AML-193 (cell line): ENCODE measurements at places on chromosomes 2 and 18.
A peak's percentile ranks its signal among the peaks of the same experiment; 100 is the strongest.

GRCh38 chr2:19111354-19111753, 247.1 kb downstream of the OSR1 start:
- DNase-seq: no peak

GRCh38 chr2:237669628-237670392, 42.4 kb downstream of the LRRFIP1 start:
- DNase-seq: no peak

- DNase-seq: no peak
Observed at GRCh38 chr2:208363485-208363884, 43.1 kb upstream of the PTH2R start.

DNA sequence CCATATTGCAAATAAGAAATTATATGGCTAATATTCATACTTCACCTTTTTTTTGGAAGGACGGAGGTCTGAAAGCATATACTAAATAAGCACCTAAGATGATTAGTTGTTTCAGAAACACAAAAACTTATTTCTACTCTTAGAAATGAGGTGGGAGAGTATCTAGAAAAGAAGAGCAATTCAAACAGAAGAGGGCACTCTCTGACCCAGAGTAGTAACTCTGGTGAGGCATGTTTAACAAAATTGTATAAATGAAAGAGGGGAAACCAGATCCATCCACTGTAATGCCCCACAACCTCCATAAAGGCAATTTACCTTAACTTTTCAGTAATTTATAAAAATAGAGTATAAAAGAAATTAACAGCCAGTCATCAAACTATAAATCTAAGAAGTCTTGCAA, 669.6 kb upstream of the VRK2 start:
- peak; percentile 63 for DNase-seq

DNA sequence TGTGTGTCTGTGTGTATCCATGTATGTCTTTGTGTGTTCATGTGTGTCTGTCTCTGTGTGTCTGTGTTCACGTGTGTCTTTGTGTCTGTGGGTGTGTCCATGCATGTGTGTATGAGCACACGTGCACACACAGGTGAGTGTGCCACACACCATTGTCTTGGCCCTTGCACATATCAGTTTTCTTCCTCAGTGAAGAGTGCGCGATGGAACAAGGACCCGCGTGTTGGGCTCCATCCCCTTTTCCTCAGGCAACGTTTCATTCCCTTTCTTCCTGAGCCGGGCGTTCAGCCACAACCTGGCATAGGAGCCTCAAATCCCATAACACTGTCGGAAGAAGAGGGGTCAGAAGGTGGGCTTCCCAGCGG, 74.3 kb downstream of the PTGR3 start:
- DNase-seq: no peak

GRCh38 chr2:187058198-187058597, 209.2 kb upstream of the ZSWIM2 start:
- no peak for DNase-seq

DNA sequence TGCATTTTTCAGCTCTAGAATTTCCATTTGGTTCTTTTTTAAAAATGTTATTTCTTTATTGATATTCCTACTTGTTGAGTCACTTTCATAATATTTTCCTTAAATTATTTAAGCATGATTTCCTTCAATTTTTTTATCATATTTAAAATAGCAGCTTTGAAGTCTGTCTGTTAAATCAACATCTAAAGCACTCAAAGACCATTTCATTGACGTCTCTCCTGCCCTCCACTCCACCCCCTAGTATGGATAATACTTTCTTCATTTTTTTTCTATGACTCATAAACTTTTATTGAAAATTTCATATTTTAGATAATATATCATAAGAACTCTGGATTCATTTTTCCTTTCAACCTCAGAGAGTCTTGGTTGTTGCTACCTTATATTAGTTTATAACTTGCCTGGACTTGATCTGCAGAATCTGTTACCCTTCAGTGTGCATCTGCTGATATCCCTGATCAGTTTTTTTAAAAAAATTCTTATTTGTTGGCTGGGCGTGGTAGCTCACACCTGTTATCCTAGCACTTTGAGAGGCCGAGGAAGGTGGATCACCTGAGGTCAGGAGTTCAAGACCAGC, 59.0 kb upstream of the ZNF396 start:
- DNase-seq: no peak

- no peak for DNase-seq
Observed at GRCh38 chr2:128270672-128271596, 47.7 kb downstream of the HS6ST1 start.

GRCh38 chr18:51278045-51278649, 80.7 kb upstream of the MEX3C start:
- DNase-seq: peak; percentile 53

DNA sequence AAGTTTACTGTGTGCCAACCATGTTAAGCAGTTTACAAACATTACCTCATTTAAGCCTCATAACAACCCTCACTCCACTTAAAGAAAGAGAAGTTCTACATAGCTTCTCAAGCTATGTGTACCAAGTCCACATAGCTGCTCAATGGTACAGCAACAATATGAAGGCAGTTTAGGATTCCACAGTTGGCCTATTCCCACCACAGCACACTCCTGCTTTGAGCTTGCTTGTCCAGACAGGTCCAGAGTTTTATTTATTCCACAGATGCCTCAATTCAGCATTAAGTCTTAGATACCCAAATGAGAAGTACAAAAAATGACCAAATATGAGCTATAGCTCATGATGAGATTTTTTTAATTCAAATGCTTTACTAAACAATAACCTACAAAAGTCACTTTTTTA, 24.8 kb downstream of the NPHP1 start:
- no peak for DNase-seq

DNA sequence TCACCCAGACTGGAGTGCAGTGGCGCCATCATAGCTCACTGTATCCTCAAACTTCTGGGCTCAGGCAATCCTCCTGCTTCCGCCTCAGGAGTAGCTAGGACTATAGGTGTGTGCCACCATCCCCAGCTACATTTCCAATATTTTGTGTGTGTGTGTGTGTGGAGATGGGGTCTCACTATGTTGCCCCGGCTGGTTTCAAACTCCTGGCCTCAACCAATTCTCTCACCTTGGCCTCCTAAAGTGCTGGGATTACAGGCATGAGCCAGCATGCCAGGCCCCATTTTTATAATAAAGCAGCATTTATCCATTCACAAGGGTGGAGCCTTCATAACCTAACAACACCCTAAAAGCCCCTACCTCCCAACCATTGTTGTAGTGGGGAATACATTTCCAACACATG, 52.5 kb upstream of the DTNB start:
- DNase-seq: no peak

- peak; percentile 63 for DNase-seq
Observed at GRCh38 chr2:42132966-42133641, 36.0 kb upstream of the EML4 start.

DNA sequence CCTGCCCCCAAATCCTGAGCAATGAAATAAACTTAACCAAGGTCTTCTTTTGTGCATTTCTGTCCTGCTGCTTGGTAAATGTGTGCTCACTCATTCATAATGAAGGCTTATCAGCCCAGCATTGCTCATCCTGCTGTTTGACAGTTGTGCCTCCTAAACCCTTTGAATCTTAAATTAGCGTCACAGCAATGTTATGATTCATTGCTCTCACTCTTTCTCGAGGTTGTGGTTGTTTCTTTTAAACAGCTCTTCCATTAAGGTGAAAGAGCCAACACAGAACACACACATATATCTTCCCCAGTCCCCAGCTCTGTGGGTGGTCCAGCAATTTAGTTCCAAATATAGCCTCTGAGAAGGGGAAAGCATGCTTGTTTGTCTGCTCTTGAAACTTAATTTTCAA, 84.0 kb downstream of the EVA1A start:
- DNase-seq: no peak

GRCh38 chr2:59425247-59425646, 1128.2 kb downstream of the BCL11A start:
- DNase-seq: no peak

GRCh38 chr2:97819754-97820153, 106.4 kb downstream of the ZAP70 start:
- DNase-seq: no peak

DNA sequence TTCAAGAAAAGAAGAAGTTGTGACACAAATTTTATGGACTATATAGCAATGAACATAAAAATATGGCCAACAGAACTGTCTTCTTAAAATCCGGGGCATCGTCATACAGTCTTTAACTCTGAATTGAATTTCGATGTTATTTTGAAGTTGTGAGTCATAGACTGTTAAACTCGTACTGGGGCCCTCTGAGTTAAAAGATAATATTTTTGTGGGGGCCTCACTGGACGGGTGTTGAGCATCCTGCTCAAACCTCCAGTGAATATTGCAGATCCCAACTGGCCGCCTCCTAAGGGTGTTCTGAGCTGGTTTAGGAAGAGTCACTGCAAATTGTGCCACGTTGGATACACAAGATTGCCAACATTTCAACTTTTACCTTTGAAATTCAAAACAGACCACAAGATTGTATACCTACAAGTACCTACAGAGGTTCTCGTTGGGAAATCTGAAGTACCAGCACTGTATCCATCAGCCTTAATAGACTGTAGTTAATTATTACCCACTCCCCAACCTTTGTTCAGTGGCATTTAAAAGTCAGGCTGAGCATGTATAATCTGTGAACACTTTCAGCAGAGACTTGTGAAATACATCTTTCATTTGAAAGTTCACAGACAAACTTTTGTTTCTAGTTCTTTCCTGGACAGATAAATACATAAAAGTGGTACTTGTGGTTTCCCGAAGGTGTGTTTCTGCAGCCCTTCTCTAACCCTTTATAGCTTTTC, 27.8 kb downstream of the KLHL23 start:
- no peak for DNase-seq

DNA sequence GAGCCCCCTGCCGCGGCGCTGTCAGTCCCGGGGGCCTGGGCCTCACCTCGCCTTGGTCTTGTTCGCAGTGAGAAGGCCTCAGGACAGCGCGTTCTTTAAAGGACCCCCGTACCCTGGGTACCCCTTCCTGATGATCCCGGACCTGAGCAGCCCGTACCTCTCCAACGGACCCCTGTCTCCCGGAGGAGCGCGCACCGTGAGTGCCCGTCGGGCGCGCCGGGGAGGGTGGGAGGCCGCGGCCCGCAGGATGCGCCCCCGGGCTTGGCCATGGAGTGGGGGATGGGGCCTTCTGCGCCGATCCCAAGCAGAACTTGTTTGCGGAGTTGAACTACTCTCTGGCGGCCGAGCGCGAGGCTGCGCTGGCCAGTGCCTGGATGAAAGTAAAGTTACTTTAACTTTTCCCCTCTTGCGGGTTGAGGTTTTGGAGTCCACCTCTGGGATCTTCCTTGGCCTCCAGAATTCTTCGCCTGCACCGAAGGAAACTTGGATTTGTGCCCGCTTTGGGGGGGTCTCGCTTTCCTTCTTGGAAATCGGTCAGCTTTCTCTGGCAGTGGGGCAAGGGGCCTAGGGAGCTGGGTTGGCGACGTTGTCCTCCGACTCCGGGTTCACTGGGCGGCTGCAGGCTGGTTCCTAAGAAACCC, 1.2 kb downstream of the TCF7L1 start:
- no peak for DNase-seq

DNA sequence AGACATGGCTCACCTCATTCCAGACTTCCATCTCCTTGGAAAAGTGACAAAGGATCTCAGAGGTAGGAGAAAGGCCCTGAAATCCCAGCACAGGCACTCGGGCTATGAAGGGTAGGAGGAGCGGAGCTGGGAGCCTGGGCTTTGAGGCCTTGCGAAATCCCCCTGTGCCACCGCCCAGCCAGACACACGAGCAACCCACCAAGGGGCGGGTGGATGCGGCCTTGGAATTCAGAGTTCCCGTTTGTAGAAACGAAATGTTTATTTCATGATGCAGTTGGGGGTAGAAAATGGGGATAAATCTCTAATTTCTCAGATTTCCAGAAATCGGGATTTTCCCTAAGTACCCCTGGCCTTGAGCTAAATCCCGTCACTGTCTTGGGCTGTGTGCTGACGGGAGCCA, 177.1 kb upstream of the HDAC4 start:
- DNase-seq: no peak

GRCh38 chr2:62958206-62958605, 92.4 kb upstream of the OTX1 start:
- DNase-seq: no peak

- no peak for DNase-seq
Observed at GRCh38 chr2:105072039-105072438, 34.2 kb downstream of the MRPS9 start.

GRCh38 chr2:85390941-85391669, 19.1 kb downstream of the CAPG start:
- peak; percentile 20 for DNase-seq

- peak; percentile 8 for DNase-seq
Observed at GRCh38 chr2:86000131-86000937, 105.4 kb downstream of the POLR1A start.

GRCh38 chr2:20165677-20166509, 59.0 kb downstream of the SDC1 start:
- DNase-seq: no peak

DNA sequence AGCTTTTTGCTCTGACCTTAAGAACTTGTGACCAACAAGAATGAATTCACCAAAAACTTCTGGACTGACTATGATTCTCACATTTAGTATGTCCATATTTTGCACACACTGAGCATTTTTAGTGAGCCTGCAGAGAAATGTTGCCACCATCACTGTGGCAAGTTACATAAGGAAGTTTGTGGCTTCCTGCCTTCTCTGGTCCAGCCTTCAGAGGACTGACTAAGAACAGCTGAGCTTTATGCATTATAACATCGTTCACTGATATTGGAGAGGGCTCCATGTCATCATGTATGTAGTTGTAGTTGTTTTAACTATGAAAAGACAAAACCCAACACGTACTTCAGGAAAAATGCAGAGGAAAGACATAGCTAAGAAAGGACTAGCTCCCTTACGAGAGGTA, 218.0 kb upstream of the CRIM1 start:
- peak; percentile 18 for DNase-seq

DNA sequence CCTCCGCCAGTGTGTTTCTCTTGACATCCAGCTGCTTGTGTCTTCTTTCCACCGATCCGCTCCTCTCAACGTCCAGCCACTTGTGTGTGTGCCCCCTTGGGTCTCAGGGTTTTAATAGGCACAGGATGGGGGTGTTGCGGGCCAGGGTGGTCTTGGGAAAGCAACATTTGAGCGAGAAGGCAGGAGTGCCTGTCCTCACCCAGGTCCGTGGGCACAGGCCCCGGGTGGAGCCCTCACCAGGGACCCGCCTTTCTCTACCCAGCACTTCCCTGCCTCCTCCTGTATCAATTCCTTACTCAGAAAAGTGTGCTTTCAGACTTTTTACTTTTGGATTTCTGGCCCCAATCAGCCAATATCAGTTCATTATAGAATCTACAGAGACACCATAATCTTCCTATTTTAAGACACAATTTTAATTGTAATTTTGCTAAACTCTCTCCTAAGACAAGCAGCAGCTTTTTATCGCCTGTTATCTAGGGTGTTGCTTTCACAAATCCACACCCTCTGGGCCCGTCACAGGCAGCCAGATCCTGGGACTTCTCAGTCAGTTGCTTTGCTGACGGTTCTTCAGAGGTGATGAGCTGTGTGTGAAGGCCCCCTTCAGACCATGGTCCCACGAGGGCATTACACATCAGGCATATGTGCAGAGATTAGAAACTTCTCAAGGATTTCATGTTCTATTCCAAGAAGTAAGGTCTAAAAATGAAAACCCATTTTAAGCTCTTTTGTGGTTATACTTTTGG, 96.0 kb upstream of the FHL2 start:
- no peak for DNase-seq
